NCI-H1930 (cell line): ENCODE measurements at places on chromosomes 16 and 17.

GRCh38 chr17:76080768-76081287 lies 1.8 kb downstream of the ZACN start:
- no peak for DNase-seq

GRCh38 chr17:18371455-18371854 lies 6.1 kb upstream of the EVPLL start:
- no peak for DNase-seq

DNA sequence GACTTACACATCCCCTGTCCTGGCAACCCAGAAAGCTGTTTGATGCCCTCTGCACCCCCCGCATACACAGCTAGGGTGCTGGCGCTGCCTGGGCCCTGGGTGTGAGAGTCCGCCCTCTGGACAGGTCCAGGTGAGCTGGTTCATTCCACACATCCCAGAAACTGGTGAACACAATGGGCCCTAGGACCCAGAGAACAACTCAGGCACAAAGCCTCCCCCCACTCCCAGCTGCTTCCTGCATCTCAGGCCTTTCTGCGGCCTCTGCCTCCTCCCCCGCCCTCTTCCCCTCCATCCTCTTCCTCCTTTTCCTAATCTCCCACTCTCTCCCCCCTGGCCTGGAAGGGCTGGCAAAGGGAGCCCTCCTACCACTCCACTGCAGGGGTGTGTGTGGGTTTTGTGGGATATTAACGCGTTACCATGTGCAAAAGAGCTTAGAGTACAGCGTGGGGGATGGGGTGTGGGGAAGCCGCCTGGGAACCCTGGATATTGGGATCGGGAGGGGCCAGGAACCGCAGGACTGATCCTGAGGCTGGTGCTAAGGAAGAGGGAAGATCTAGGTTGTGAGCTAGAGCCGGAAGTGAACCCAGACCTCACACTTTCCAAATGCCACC lies 1.6 kb upstream of the PPP1R9B start:
- DNase-seq = peak; percentile 74

- no peak for DNase-seq
Observed at GRCh38 chr17:76130473-76130872, 10.6 kb downstream of the FOXJ1 start.

DNA sequence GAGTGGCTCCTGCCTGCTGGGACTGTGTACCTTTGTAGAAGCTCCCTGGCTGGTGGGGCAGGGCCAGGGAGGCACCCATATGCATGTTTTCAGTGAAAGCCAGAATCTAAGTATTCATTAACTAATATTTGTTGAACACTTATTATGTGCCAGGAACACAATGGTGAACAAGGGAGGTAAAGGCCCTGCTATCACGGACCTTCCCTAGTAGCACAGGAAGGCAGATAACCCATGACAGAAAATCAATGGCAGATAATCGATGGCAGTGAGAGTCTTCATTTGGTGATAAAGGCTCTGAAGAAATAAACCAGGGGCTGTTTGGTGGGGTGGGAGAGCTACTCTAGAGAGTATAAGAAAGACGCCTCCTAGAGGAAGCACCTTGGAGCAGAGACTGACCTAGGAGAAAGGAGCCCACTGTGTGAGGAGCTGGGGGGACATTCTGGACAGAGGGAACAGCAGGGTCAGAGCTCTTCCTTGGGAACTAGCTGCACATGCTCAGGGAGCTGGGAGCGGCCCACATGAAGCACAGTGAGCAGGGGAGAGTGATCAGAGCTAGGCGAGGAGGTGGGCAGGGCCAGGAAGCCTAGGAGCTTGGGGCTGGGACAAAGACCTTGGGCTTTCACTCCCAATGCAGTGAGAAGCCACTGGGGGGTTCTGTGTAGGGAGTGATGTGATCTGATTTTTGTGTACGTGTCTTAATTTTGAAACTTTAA lies 78.5 kb downstream of the SPECC1 start:
- DNase-seq = no peak

- DNase-seq = no peak
Observed at GRCh38 chr17:81163703-81164370, 1.5 kb upstream of the PVALEF start.

- no peak for DNase-seq
Observed at GRCh38 chr17:68497885-68498319, 14.3 kb upstream of the PRKAR1A start.

GRCh38 chr16:12090151-12090530 lies 113.6 kb downstream of the SNX29 start:
- DNase-seq = no peak

- DNase-seq = no peak
Observed at GRCh38 chr16:66746682-66747081, 4.7 kb downstream of the DYNC1LI2 start.

DNA sequence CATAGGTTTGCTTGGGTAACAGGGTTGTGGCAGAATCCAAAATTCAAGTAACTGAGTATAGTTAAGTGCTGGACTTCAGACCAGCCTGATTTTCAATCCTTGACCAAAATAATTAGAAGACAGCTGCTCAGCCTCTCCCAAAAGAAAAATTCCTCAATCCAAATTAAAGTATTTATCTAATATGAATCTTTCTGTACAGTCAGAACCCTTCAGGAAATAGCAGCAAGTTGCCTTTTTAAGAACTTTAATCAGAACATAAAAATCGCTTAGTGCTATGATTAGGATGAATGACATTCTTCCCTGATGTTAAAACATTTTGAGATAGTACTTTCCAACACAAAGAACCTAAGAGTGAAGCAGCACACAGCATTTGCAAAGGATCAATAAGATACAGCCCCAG lies 50.2 kb downstream of the CFDP1 start:
- no peak for DNase-seq
